ENCODE measurements at places on chromosomes 5 and 9.

GRCh38 chr9:131299346-131299960, 9.9 kb downstream of the PLPP7 start:
- DNase-seq, result no peak

DNA sequence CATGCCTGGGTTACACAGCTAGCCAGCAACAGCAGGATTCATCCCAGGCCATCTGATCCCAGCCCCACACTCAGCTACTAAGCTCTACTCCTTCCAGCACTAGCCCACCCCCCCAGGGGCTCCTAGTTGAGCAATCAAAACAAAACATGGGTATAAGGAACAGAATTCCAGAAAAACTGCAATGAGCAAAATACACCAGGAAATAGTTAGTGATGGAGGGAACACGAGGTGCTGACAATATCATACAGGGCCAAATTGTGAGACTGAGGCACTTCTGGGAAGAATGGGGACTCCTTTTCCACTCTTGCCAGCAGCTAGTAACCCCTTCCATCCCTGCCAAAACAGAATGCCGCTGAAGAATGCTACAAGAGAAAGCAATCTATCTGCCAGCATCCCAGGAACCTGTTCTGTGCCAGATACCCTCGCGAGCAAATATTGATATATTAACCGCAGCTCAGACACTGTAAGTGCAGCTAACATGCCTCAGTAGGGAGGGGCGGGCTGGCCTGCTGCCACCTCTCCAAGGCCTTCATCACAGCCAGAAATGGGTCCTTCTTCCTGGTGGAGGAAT, 161.4 kb downstream of the SLIT3 start:
- DNase-seq, result no peak

DNA sequence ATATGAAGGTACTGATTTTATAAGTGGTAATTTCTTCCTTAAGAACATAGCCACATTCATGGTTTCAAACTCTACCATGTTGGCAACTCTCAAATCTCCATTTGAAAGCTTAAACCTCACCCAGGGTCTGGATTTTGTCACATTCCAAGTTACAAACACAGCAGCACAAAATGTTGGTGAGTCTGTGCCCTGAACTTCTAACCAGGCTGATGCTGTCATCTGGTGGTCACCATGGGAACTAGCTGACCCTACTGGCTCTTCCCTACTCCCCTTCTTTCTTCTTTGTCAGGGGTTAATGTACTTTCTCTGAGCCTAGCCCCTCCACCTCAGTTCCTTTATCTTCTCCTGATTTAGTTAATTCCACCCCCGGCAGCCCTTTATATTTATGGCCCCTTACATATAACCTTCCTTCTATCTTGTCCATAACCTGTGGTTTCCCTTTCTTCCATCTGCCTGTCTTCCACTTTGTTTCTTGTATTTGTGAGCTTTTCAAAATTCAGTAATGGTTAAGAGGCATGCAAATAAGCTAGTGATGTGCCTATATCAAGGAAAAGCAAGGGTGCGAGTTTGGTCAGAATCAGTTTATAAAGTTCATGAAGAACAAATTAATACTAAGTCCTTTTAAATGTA, 35.9 kb downstream of the TGFBR1 start:
- peak; percentile 27 for DNase-seq

DNA sequence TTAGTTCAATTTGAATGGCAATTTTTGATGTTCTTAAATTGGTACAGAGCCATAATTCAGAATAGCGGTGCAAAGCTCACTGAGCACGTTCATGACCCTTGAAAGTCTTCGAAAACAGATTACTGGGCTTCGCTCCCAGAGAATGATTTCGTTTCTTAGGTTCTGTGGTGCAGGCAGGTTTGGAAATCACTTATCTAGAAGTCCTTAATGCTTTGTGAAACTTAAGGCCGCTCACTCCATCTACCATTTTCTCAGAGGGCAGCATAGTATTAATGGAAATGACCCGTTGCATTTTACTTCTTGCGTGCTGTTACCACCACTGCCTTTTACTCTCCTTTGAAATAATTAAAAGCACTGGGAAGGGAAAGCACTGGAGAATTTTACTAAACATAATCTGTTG, 2.9 kb upstream of the MAT2B start:
- DNase-seq, result no peak

GRCh38 chr9:22237497-22238363, 208.9 kb upstream of the DMRTA1 start:
- DNase-seq, result no peak

DNA sequence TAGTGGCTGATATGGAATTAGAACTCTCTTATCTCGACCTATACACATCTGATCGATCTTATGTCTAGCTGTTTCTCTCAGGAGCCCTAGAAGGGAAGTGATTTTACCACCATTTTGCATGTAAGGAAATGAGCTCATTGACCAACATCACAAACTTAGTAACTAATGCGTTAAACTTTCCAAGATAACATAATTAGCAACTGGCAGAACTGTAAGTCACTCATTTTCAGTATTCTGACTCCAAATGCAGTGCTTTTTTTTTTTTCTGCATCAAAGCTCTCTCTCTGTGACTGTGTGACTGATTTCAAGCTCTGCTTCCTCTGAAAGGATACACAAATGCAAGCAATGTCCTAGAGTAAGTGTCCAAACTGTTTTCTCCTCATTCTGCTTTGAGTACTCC, 68.1 kb upstream of the FBXL7 start:
- no peak for DNase-seq

DNA sequence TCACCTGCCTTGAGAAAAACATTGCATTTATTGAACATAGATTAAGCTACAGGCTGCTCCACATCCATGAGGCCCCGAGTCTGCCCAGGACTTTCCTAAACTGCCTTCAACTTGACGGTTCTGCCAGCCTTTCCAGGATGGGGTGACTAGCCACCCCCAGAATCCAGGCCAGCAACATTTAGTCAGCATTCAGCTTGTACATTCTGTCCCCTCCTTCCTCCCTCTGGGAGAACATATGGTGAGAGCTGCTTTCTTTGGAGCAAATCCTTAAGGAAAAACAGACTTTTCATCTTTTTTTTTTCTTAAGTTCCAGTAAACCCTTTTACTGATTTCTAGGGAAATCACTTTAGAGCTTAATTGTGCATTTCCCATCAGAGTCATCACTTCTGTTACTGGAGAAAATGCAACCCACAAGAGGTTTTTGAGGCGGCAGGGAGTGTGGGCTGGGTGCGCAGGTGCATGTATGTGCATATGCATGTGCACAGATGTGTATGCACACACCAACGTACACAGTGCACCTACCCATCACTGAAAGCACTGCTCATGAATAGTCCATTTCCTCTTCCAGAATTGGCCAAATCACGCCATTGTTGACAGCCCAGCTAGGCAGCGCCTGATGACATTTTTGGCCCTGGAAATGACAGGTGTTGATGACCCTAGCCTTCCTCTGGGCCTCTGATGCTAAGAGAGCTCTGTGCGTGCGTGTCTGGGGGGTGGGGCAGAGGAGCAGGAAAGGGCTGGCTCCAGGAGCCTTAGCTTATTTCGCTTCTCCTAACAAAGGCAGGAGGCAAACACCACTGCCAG, 145.6 kb downstream of the HSD17B3 start:
- DNase-seq, result no peak

GRCh38 chr5:150156027-150156368, 353 bp upstream of the PDGFRB start:
- no peak for DNase-seq

DNA sequence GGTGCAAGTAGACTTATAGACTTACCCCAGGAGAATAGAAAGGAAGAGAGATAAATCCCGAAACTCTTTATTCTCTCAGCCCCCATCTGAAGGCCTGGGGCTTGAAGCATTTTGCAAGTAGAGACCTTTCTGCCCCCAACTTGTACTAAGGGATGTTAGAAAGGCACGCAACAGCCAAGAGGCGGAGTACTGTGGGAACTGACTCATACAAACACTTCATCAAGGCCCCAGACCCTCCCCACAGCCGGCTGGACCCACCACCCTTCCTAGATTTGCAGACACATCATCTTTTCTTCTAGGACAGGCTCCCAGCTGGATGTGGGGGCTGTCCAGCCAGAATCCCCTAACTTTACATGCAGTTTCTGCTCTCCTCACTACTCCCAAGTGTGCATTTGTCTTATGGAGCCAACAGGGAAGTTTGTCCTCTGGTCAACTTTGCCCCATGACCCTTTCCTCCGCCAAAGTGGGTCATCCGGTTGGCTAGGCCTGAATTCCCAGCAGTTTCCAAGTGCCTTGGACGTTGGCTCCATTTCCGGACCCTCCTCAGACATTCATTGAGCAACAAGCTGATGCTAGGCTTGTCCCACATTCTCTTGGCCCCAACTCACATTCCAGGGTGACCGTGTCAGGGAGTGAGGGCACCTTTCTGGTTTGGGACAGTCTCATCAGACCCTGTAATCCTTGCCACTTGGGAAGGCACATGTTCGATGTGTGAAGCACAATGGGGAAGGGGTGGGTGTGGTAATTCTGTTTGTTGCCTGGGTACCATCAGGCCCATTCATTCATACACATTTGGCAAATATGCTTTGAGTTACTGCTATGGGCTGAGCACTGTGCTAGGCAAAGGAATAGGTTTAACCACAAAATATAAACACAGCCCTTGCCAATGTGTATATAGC, 64.6 kb downstream of the ABLIM3 start:
- DNase-seq, result no peak

GRCh38 chr5:126198531-126198930, 224.7 kb upstream of the GRAMD2B start:
- DNase-seq, result no peak

DNA sequence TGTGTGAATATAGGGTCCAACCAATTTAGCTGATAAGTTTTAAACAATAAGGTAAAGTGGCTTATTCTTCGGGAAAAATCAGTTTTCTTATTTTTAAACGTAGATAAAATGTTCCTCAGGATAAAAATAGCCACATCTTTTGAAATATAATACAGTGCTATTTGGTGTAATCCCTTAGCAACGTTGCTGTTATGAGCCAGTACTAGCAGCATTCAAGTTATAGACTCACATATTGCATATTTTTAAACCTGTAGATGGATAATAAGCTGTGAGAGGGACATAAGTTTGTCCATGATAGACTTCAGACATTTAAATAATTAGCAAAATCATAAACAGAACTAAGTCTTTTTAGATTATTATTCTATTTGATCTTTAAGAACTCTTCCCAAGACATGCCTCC, 6.3 kb downstream of the PDE4D start:
- no peak for DNase-seq

- no peak for DNase-seq
Observed at GRCh38 chr9:32424616-32425015, 40.2 kb downstream of the ACO1 start.

DNA sequence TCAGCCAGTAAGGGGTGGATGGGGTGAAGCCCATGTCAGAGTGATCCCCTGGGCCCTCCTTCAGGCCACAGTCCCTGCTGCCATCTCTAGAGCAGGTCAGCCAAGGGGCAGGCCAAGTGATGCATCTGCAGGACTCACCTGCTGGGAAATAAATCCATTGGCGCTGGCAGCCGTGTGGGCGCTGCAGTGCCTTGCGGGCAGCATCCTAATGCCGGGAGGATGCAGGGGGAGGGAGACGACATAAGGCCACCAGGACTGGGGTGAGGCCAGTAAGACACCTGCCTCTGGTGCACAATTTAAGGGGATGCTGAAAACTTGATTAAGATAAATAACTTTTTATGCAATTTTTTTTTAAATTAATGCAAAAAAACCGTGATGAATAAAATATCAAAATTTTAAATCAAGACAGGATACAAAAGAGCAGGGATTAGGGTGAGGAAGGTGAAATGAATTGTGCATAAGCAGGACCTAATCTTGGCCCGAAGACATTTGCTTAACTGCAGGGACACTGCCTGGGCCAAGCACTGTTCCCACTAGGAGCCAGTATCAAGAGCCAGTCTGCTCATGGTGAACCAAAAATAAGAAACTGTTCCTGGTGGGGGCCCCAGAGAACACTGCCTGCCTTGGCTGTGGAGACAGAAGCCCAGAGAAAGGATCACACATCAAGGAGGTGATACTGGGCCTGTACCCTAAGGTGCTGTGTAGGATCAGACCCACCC, 67.5 kb upstream of the CPLX2 start:
- DNase-seq, result no peak

- no peak for DNase-seq
Observed at GRCh38 chr5:31047621-31048020, 145.9 kb upstream of the CDH6 start.

DNA sequence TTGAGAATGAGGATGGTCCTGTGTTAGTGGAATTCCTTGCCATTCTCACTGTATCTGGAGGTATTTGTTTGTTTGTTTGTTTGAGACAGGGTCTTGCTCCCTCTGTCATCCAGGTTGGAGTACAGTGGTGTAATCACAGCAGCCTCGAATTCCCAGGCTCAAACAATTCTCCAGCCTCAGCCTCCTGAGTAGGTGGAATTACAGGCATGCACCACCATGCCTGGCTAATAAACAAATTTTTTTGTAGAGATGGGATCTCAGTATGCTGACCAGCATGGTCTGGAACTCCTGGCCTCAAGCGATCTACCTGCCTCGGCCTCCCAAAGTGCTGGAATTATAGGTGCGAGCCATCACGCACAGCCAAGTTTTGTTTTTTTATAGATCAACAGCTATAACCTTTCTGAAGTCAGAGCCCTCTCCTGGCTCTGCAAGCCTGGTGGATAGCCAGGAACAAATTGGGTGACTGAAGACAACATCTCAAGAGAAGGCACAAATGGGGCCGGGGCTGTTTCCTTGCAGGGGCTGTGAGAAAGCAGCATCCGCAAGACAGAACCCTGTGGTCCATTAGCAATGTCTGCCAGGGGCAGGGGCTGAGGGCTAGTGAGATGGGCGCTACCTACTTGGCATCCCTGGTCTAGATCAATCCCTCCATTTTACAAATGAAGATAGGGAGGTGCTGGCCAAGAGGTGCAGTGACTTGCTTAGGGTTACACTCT, 18.8 kb downstream of the SH3PXD2B start:
- no peak for DNase-seq

GRCh38 chr9:113567361-113568080, 104.0 kb downstream of the RGS3 start:
- DNase-seq, result no peak

DNA sequence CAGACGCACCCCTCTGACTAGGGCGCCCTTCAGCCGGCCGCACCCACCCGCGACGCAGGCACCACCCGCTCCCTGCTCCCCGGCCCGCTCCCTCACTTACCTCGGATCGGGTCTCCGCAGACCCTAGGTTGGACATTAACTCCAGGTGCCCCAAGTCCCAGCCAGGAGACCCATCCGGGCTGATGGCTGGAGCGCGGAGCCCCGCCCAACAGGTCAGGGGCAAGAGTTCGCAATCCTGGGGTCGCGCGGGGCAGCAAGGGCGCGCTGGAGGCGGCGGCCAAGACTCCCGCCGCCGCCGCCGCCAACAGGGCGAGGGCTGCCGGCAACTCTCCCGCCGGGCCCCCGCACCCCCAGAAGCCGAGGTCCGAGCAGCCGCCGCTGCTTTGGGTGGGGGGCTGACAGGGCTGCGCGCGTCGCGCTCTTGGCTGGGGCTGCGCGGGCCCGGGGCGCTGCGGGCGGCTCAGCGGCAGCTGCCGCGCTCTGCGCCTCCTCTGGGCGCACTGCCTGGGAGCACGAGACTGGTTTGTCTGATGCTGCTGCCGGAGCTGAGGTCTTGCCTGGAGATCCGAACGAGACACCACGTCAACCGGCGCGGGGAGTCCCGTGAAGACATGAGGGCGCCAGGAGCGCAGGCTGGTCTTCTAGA, at the start of gene GDNF:
Gene GDNF (minus strand): TSS at position 635 of the 646 bp plus-strand sequence. CDS start 5,245 bp downstream, outside the sequence.
- DNase-seq, result peak; percentile 63

- DNase-seq, result peak; percentile 79
Observed at GRCh38 chr9:93827545-93828330, 127.4 kb downstream of the BARX1 start.

- no peak for DNase-seq
Observed at GRCh38 chr9:121997791-121998190, 95.3 kb downstream of the TTLL11 start.

- no peak for DNase-seq
Observed at GRCh38 chr5:61397238-61397637, 65.2 kb downstream of the ZSWIM6 start.

GRCh38 chr5:144048259-144048856, 122.1 kb downstream of the YIPF5 start:
- DNase-seq, result no peak

All from nephron progenitor cell (in vitro differentiated cells).